ENCODE measurements at places on chromosomes 7 and 10.

GRCh38 chr7:114575098-114575497, 160.5 kb downstream of the FOXP2 start:
- DNase-seq, result no peak

- DNase-seq, result no peak
Measured at GRCh38 chr7:132755538-132756483, 179.5 kb upstream of the PLXNA4 start.

DNA sequence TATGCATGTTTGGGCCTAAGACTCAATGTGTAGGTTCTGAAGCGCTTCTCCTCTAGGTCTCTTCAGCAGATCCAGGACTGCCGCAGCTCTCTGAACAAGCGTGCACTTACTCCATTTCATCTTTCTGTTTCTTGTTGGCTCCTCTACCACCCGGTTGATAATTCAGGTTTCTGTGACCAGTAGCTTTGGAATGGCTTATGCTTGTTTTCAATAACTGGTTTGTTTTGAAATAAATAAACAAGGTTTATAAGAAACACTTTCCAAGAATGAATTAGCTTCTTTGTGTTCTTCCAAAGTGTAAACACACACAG, 1.5 kb downstream of the MDFIC start:
- DNase-seq, result no peak

- DNase-seq, result no peak
Measured at GRCh38 chr7:70285854-70286253, 687.6 kb downstream of the AUTS2 start.

DNA sequence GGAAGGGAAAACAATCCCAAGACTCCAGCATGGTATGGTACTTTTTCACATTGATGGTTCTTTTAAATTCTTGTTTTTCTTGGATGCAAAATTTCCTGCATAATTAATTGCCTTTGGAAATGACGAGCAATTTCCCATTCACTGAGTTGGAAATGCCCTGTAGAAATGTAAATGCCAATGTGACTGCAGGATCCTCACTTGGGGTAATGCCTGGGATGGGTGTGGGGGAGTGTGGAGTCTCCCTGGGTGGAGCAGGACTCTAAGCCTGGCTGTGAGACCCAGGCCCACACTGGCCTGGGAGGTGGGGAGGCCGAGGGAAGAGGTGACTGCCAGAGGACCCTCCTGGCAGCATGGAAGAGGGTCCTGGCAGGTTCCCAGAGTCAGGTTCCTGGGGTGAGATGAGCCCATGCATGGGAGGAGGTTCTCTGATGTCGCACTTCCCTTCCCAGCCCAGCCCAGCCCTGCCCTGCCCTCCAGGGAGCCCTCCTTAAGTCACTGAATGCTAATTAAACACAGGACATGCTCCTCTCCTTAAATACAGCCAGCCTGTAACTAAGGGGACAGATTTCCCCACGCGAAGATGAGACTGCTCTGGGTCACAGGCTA, 157.9 kb downstream of the GFRA1 start:
- no peak for DNase-seq

DNA sequence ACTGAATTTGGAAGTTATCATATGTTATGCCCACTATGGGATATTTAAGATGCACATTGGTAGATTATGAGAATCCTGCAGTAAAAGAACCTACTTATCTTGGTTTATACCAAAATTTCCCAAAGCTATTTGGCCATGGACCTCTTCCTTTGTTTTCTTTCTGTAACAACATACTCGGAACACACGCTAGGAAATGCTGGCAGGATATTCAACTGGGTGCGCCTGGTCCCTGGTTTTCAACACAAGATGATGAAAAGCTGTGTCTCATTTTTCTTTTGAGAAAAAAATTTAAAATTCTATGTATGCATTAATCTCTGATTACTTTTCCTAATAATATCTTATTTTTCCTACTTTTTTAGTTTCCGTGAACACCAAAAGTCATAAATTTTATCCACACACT, 128.5 kb upstream of the NRP1 start:
- no peak for DNase-seq

- DNase-seq, result no peak
Measured at GRCh38 chr7:44709011-44709915, 39.4 kb upstream of the ZMIZ2 start.

DNA sequence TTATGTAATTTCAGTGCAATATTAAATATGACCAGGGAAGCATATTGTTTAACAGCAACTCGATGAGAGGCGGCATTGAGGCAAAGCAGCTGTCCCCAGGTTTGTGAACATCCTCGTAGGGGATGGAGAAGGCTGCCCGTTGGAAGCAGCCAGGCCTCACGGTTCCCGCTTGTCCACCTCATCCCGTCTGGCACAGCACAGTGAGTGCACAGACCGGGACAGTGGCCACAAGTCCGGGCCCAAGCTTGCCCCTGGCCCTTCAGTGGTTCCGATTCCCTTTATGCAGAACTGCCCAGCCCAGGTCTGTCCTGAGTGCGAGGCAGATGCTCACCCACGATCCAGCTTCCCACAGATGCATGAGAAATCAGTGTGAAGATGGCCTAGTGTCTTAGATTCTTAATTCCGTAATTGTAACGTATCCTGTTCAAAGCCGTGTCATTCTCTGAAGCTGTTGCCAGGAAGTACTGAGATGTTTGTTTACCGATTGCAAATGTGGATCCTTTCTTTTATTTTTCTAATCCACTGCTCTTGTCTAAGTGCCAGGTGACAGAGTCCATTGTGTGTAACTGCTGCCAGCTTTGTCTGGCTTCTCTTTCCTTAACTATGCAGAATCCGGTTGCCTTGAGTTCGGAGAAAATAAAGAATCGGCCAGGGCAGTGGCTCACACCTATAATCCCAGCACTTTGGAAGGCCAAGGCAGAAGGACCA, 35.5 kb downstream of the PFKP start:
- no peak for DNase-seq

GRCh38 chr10:5036511-5036910, 32.9 kb upstream of the AKR1C2 start:
- no peak for DNase-seq

DNA sequence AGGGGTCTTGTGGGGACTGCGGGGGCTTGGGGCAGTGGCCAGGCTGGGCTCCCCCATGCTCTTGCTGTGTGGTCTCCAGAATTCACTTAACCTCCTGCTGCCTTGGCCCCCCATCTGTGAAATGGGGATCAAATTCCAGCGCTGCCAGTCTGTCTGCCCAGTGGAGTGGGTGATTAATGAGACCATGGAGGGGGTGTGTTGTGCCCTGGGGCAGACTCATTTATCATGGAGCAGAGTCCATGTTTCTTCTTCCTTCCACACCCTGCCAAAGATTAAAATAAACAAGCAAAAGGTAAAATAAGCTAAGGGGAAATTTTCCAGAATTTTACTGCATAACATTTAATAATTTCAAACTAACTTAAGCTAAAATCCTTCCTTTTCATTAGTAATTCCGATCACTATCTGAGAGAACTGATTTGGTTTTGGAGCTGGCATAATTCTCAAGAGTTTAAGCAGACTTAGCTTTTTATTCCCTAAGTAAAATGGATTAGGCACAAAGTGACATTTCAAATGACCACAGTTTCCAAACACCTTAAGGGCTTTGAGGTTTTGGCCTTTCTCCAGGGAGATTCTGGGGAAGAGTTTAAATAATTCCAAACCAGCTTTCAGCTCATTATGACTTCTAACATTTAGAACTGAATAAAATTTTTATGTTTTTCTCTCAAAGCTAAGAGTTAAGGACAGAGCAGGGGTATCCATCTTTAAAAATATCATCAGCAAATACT, 211.9 kb downstream of the CXCL12 start:
- no peak for DNase-seq

DNA sequence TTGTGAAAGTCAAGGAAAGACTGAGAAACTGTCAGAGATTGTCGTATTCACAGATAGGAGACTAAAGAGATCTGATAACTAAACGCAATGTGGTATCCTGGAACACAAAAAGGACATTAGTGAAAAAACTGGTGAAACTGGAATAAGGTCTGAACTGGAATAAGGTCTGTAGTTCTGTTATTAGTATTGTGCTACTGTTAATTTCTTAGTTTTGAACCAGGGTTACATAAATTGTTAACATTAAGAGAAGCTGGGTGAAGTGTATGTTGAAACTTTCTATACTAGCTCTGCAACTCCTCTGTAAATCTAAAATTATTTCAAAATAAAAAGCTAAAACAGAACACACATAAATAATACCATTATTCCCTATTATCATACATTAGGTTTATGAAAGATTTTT, 3.4 kb upstream of the NT5C2 start:
- DNase-seq, result no peak

GRCh38 chr7:116037401-116037800, 6.8 kb upstream of the TFEC start:
- no peak for DNase-seq

DNA sequence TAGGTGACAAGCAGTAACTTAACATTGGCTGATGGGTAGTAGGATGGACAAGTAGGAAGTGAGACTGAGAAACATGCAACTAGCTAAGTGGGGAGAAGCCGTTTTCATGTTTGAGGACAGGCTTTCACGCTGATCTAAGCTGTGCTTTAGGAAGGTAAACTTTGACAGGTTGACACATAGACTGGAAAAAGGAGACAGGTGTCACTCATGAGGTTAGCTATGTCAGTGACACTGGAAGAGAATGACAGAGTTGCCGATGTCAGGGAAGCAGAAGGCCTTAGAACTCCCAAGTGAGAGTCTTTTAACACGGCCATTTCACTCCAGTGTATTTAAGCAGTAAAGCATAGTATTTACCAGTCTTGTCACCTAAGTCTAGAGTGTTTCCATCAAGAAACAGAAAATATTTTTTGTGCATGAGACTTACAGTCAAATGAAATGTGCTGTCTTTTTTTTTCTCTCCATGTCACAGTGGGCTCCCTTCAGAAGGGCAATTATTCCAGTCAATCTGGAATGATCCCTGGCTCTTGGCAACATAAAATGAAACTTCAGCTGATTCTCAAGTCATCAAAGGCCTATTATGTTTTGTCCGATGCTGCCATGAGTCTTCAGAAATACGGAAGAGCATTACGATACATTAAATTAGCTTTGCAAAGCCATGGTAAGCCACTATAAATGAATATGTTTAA, 20.6 kb downstream of the EDRF1 start:
- DNase-seq, result no peak

- DNase-seq, result no peak
Measured at GRCh38 chr10:28815681-28816080, 138.4 kb downstream of the BAMBI start.

DNA sequence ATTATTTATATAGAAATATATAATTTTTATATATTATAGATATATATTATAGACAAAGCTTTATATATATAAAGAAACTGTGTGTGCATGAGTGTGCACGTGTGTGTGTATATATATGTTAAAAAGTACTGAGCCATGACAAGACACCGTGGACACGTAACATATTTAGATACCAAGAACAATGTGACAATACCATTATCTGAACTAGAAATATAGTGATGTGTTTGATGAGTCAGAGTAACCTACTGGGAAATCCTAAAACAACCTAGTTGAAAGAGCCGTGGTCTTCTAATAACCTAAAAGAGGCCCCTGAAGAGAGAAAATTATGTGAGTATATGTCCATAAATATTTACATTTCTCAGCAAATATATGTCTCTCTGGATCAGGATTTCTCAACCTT, 50.7 kb upstream of the ITGB8 start:
- no peak for DNase-seq

DNA sequence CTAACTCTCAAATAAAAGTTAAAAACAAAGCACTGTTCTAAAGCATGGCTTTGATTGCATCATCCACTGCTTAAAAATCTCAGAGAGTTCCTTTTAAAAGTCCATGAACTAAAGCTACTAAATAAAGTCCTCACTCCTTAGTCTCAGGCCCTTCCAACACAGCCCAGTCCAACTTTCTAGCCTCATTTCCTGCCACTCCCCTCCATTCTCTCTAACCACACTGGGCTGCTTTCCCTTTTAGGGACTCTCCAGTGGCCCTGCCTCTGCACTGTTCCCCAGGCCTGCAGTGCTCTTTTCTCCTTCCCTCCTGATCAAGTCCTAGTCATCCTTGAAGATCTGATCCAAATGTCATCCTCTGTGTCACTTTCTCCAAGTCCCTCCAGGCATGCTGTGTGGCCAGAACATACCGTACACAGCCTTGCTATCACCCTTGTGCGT, 56.9 kb upstream of the PPP1R3C start:
- no peak for DNase-seq

GRCh38 chr7:97733276-97734161, 1.6 kb downstream of the TAC1 start:
- no peak for DNase-seq

DNA sequence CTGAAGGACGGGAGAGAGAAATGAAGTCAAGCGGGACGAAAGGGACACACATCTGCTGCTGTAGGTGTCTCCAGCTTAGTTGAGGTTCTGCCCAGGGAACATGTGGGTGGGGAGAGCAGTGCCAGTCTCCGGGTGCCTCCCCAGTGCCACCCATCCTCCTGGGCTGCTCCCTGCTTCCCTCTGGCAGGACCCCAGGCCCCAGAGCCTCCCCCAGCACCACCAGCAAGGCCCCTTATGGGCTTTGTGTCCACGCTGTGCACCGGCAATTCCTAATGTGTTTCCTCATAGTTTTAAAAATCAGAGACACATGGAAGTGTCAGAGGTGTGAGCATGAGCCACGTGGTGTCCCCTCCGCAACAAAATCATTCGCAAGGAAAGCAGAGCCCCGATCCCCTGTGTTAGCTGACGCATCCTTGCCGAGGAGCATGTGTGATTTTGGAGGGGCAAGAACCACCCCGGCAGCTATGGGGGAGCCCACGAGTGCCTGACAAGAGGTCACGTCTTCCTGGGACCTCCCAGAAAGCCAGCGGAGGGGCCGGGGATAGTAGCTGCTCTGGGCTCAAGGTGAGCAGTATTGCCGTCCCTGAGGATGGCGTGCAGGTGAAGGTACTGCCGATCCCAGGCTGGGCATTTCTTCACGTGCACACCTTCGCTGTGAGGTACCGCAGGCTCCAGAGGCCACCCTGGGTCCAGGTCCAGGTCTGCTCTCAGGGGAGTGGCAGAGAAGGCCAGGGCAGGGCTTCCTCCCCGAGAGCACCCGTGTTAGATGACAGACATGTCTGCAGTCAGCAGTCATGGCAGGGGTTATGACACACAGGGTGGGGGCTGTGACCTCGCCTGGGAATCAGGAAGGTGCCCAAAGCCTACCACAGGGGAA, 448.2 kb upstream of the FOXK1 start:
- no peak for DNase-seq

- no peak for DNase-seq
Measured at GRCh38 chr7:151468217-151469018, 28.5 kb upstream of the CRYGN start.

- DNase-seq, result no peak
Measured at GRCh38 chr10:104128214-104128613, 6.2 kb downstream of the SFR1 start.

- DNase-seq, result no peak
Measured at GRCh38 chr7:49403844-49404243, 369.6 kb upstream of the VWC2 start.

GRCh38 chr10:48470893-48471805, 133.7 kb downstream of the ARHGAP22 start:
- no peak for DNase-seq

Data from stimulated activated CD4-positive, alpha-beta T cell treated with anti-CD3 and anti-CD28 coated beads, TNF-alpha, amount 100 ng/mL, for 24 hours (primary cell).